Left renal cortex interstitium (tissue), 4 donors: ENCODE measurements at places on chromosomes 7 and 10. TPM values are rescaled to one million over a fixed set of nuclear protein-coding genes. Genes with fewer than 3 reads are reported as not detected.

The RTKN2 gene
- 9.5 TPM for polyA plus RNA-seq

The ECHDC3 gene
- polyA plus RNA-seq: 11.3 TPM

DNA sequence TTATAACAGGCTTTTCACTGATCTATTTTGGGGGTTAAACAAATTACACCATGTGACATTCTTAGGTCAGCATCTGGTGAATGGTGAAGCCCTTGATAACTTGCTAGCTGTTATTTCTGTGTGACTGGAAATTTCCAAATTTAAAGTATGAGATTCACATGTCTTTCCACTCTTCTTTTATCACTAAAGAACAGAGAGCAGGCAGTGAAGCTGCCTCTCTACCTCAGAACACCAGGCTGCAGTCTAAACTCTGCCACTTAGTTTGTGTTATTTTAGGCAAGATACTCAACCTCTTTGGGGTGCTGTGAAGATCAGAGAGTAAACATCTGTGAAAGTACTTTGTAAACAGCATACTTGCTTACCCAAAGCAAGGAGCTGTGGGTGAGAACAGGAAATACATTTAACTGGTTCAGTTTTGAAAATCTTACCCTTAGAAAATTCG is 15.5 kb upstream of the SP4 start:
- DNase-seq: no peak

GRCh38 chr10:106573106-106573505 is 591.4 kb downstream of the SORCS1 start:
- DNase-seq: no peak

DNA sequence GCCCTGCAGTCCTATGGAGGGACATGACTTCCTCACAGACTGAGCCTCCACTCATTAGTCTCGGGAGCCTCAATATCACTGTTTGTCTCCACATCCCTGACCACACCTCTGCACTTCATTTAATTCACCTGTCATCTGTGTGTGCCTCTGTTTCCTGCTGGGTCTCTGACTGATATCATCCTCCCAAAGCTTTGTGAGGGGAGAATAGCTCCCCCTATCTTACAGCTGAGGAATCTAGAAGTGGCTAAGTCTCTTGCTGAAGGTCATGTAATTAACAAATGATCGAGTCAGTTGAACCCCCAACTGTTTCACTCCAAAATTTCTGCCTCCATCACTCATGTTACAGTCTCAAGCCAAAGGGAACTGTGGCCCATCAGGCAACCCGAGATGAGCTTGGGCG is 5.5 kb upstream of the CPXM2 start:
- DNase-seq: no peak
